Brain (organoid and tissue), 16 donors: ENCODE measurements at places on chromosomes 1 and 21. TPM values are rescaled to one million over a fixed set of nuclear protein-coding genes. Genes with fewer than 3 reads are reported as not detected.

PDE4B gene
- 16.3 TPM for polyA plus RNA-seq

HSD3B1 gene
- polyA plus RNA-seq: not detected

KIRREL1 gene
- polyA plus RNA-seq: 4.0 TPM

RHD gene
- not detected for polyA plus RNA-seq

- no peak for DNase-seq
Observed at GRCh38 chr1:234970401-234970730, 158.3 kb downstream of the TOMM20 start.

- no peak for DNase-seq
Observed at GRCh38 chr1:70134148-70134547, 71.2 kb downstream of the LRRC40 start.
